Forelimb muscle (tissue), 1 donor: ENCODE measurements at places on chromosomes 4 and X. TPM values are rescaled to one million over a fixed set of nuclear protein-coding genes. Genes with fewer than 3 reads are reported as not detected.

Gene HAND2
- 0.10 TPM for polyA plus RNA-seq

Gene TLL1
- polyA plus RNA-seq: 1.3 TPM

Gene CYLC1
- polyA plus RNA-seq: not detected

Gene MAP7D2
- 0.63 TPM for polyA plus RNA-seq

Gene RBM47
- polyA plus RNA-seq: 0.90 TPM
